CD4-positive, CD25-positive, alpha-beta regulatory T cell (primary cell): ENCODE measurements at places on chromosomes 6 and 20. TPM values are rescaled to one million over a fixed set of nuclear protein-coding genes. Genes with fewer than 3 reads are reported as not detected.

- DNase-seq, result peak; percentile 4
Observed at GRCh38 chr6:125985522-125985921, 818 bp upstream of the TRMT11 start.

DNA sequence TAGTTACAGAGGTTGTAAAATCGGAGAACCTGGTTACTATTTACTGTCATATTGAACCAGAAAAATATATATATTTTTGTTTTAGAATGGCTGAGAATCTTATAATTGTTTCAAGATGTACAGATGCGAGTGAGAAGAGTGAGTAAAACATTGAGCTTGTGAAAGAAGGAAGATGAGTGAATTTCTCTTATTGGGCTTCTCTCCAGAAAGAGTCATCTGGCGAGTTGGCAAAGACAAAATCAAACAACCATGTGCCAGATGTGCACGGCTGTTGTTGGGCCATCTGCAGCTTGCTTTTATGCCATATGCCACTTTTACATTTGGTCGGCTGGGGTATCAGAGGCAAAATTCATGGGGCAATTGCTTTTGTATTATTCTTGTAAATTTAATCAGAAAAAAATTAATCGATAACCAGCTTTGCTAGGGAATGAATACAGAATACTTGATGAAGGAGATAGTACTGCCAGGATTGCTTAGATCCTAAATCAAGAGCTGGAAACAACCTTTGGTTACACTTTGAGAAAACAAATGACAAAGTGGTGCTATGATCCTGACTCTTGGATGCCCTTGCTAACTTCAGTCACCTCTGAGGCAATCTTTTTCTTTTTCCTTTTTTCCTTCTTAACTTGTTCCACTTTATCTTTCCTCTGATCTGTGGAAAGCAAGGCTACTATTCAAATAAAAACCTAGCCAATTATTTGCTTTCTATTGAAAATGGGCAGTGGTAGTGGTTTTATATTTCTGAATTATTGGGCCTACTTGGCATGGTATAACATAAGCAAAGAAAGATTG lies 97.1 kb upstream of the GRIK2 start:
- no peak for DNase-seq

Gene C6orf15
- total RNA-seq, result not detected

Gene PKIB
- total RNA-seq, result 0.62 TPM

Gene RAET1L
- not detected for total RNA-seq

GRCh38 chr6:118683881-118684872 lies 32.8 kb upstream of the CEP85L start:
- DNase-seq, result no peak

DNA sequence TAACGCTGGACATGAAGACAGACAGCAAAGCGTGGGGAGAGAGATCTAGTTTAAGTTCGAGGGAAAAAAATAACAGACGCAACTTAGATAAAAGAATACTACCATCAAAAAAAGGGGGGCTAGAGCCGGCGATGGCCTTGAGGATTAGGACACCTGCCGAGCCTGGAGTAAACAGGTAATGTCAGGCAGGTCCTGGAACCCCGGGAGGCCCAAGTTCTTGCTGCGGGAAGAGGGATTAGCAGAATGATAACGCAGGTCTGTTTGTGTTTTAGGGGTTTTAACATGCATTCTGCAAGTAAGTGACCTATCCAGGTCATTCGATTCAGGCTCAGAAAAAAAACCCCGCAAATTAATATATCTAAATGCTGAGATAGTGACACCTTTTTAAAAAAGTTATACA lies 754 bp upstream of the TMEM170B start:
- DNase-seq, result no peak

DNA sequence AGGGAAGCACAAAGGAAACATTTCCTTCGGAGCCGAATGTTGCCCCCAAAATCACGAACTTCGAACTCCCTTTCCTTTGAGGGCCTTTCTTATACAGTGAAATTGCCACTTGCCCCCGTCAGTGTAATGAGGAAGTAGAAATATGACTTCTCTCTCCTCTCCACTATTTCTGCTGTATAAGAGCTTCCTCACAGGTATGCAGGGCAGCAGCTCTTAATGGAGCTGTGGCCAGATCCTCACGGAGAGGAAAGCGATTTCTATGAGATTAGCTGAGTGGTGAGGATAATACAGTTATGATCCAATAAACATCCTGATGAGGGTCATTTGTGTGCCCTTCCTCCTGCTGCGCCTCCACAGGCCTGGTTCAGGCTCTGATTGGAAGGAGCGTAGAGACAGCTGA lies 10.8 kb upstream of the CPNE5 start:
- DNase-seq, result no peak
